ENCODE measurements at places on chromosomes 3 and 15. TPM values are rescaled to one million over a fixed set of nuclear protein-coding genes. Genes with fewer than 3 reads are reported as not detected.

EPHA6 gene
- total RNA-seq = not detected

IQCF6 gene
- not detected for total RNA-seq

DNA sequence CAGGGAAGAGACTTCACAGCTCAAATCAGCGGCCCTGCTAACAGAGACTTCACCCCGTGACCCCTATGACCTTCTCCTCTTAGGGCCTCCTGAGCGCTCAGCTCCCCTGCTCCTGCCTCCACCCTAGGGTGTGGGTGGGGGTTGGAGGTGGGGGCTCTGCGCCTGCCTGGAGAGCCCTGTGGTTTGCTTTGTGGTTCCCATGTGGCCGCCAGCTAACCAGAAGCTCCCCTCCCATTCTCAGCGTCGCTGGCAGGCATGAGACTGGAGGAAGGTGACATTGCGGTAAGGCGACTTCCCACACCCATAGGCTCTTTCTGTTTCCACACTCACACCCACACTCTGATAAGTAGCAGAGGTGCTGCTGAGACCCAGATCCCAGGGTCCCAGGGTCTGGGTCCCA lies 27.6 kb downstream of the XYLB start:
- H3K27ac ChIP-seq = no peak overlapping the region
- no peaks in the 10 kb centered on the region for H3K27me3 ChIP-seq
- H3K36me3 ChIP-seq = peaks cover 4% of the 10 kb centered on the region
- no peak for DNase-seq

DNA sequence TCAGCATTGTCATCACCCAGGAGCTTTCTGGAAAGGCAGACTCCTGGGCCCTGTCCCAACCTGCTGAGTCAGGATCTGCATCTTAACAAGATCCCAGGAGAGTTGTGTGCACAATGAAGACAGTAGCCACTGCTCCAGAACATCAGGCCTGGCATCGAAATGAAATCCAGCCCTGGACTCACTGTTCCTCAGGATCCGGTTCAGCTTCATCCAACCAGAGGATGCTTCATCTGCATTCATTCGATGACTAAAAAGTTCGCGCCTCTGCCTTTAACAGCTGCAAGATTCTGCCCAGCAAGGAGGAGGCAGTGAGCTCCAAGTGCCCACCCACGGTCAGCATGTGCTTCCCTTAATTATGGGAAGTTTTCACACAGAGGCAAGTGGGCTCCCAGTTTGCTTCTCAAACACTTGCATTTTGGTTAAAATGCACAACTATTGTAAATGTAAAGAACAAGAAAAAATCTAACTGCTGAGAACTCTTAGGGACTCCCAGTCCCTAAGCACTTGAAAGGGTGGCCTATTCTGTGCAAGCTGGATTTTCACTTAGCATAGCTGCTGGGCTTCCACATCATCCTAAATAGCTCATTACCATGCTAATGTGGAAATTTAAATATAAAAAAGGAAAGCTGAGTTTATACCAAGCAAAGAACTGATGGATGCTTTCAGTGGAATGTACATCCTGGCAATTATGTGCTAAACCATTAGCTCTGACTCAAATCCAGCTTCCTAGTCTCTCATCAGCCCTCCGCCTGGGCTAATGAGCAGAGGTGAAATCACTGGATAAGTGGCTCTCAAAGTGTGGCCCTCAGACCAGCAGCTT lies 25.5 kb upstream of the ESYT3 start:
- DNase-seq = no peak
- peaks cover 27% of the 10 kb centered on the region for H3K4me1 ChIP-seq
- no peak overlapping the region for H3K4me3 ChIP-seq
- H3K27me3 ChIP-seq = no peaks in the 10 kb centered on the region

DNA sequence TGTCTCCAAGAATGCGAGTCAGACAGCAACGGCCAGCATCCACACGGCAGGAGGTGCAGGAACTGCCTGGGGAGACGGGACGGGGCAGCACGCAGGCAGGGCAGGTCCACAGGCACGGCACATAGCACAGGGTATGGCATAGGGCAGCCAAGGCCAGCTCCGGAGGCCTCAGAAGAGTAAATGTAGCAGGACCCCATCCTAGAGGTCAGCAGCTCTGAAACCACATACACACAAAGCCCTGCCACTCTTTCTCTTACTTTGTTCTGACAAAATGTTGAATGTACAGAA lies 26.9 kb downstream of the ZXDC start:
- H3K27me3 ChIP-seq = peaks cover 3% of the 10 kb centered on the region
- DNase-seq = no peak
- peaks cover 15% of the 10 kb centered on the region for H3K4me1 ChIP-seq

DNA sequence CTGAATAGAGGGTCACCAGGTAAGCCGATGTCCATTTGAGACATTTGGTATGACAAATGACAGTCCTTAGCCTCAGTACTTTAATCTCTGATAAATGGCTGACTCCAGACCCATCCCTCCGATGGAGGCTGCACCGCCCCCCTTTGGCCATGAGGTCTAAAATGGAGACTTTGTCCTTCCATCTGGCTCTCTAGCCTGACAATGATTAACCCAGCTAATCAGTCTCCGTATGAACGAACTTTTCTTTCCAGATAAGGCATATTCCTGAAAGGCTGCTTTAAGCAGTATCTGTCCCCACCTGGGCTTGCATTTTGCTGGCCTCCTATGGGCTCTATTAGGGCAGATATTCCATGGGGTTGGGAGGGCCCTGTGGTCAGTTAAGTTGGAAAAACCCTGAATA lies 10.8 kb upstream of the MYZAP start:
- no peak for DNase-seq
- peaks cover 12% of the 10 kb centered on the region for H3K36me3 ChIP-seq
- H3K27ac ChIP-seq = no peak overlapping the region

DNA sequence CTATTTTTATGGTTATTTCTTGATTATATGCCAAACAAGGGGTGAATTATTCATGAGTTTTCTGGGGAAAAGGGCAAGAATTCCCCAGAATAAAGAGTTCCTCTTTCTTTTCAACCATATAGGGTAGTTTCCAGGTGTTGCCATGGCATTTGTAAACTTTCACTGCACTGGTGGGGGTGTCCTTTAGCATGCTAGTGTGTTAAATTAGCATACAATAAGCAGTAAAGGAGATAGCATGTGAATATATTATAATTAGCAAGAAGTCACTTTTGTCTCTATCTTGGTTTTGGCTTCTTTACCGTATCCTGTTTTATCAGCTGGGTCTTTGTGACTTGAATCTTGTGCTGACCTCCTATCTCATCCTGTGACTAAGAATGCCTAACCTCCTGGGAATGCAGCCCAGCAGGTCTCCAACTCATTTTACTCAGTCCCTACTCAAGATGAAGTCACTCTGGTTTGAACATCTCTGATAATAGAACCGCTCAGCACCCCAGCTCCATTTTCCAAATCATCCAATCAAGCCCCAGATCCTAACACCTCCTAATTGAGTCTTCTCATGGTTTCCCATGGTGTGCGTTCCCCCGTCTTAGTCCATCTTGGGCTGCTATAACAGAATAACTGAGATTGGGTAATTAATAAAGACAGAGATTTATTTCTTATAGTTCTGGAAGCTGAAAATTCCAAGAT lies 3.4 kb upstream of the SELENOT start:
- no peaks in the 10 kb centered on the region for H3K27me3 ChIP-seq
- peak overlapping the region; percentile 60 for H3K4me3 ChIP-seq
- DNase-seq = peak; percentile 79
- peaks cover 45% of the 10 kb centered on the region for H3K4me1 ChIP-seq
- H3K27ac ChIP-seq = peak overlapping the region; percentile 86

DNA sequence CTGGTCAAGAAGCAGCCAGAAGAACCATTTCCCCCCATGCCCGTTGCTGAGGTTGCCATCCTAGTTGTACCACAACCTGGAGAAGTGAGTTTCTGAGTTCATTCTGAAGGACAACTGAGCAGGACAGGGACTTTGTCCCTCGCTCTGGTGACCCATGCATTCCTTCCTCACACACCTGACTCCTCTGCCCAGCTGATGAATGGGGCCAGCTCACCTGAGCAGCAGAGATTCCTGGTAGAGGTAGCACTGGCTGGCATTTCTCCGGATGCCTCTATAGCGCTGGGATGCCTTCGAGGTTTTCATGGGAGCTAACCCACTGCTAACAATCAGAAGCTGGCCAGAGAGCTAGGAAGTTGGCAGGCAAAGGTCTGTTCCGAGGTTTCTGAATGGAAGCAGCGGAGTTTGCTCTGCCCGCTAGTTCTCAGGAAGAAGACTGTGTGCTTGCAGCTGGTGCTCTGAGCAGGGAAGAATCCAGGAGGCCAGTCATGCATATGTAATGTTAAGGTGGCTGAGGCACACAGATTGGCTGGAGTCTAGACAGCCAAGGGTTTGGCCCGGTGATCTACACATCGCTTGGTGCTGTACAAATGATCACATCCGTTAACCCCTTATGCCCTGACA lies at the start of gene TMC3:
TSS of gene TMC3 (minus strand) at position 439 of the 621 bp plus-strand sequence. CDS start at position 303, 136 bp downstream.
- peaks cover 16% of the 10 kb centered on the region for H3K27me3 ChIP-seq
- no peaks in the 10 kb centered on the region for H3K4me1 ChIP-seq
- no peak within 1 kb of the TSS for H3K27ac ChIP-seq
- H3K4me3 ChIP-seq = no peak within 1 kb of the TSS
- no peak for DNase-seq

DNA sequence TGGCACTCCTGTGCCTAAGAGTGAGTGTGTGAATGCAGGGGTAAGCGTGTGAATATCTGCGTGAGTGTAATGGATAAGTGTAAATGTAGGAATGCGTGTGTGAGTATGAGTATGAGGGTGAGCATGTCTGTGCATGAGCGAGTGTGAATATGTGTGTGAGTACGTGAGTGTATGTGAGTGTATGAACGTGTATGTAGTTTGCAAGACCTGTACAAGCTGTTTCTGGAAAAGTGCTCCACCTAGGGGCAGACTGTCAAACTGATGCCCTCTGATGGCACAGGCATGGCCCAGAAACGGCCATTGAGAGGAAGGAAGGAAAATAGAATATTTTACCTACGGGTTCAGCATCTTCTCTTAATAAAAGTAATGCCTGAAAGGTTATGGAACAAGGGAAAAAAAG lies 24.4 kb upstream of the FRMD4B start:
- peaks cover 10% of the 10 kb centered on the region for H3K27me3 ChIP-seq
- no peak overlapping the region for H3K27ac ChIP-seq
- peaks cover 29% of the 10 kb centered on the region for H3K4me1 ChIP-seq
- H3K36me3 ChIP-seq = no peaks in the 10 kb centered on the region
- peak; percentile 61 for DNase-seq

DNA sequence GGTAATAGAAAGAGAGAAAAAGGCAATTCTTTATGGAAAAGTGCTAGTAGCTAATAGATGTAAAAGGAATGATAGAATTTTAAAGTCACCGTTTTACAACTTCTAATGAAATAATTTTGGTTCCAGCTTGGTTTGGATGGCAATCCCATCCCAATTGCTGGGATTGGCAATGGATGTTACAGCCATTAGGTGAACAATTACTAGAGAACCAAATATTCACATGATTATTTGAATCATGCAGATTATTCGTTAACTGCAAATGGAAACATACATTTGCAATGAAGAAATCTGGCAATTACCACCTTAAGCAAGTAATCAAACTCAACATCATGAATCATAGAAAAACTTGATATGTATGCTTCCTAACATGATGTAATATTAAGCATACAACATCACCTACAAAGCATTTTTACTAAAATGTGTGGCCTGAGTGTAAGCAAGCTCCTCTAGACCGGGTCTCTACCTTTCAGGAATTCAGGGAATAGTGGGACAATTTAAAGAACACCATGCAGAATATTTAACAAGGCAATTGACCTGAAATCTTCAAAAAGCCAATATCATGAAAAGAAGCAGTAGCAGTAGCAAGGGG lies 26.2 kb upstream of the ANP32A start:
- no peak overlapping the region for H3K27ac ChIP-seq
- no peaks in the 10 kb centered on the region for H3K36me3 ChIP-seq
- DNase-seq = no peak
- no peaks in the 10 kb centered on the region for H3K4me1 ChIP-seq

- no peak for DNase-seq
- no peak overlapping the region for H3K4me3 ChIP-seq
Measured at GRCh38 chr15:66180531-66181097, 72.9 kb downstream of the MEGF11 start.

DNA sequence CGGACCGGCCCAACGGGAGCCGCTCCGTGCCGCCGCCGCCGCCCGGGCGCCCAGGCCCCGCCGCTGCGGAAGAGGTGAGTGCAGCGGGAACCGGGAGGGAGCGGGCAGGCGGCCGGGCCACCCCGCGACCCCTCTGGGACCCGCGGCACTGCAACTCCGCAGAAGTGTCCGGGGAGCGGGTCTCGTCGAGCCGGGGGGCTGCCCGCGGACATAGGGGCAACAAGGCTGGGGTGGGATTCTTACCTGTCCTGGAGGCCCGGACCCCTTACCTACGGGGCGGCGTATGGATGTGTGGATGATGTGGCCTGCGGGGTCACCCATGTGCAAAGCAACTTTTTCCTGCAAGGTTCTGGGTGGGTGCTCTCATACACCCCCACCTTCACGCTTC lies 361 bp downstream of the SEMA3F start:
- H3K4me3 ChIP-seq = peak overlapping the region; percentile 88
- H3K4me1 ChIP-seq = peaks cover 41% of the 10 kb centered on the region
- H3K27me3 ChIP-seq = peaks cover 6% of the 10 kb centered on the region
- peak overlapping the region; percentile 67 for H3K27ac ChIP-seq
- H3K36me3 ChIP-seq = no peaks in the 10 kb centered on the region

Measured in HFFc6 (cell line).